Glutamatergic neuron (in vitro differentiated cells): ENCODE measurements at places on chromosomes 1 and 21. TPM values are rescaled to one million over a fixed set of nuclear protein-coding genes. Genes with fewer than 3 reads are reported as not detected.

EIF4G3 gene
- total RNA-seq, result 100 TPM

DNA sequence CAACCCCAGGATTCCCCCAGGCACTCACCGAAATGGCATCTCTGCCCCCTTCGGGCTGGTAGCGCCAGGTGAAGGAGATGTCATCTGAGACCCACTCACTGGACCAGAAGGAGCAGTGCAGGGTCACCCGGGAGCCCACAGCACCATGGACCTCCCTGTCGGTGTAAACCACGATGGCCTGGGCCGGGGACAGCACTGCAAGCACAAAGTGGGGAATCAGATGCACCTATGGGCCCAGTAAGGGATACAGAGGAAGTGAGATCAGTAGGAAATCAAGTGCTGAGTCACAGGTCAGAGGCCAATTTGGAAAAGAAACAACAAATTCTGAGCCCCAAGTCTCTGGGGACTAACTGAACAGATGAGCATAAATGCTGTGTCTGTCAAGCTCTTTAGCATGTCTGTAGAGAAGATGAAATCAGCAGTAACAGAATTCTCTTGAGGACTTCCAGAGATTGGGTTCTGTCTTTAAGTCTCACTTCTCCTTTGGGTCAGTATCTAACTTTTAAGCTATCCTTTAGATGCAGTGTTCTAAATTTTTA is 2.5 kb downstream of the MPZ start:
- H3K4me3 ChIP-seq, result peak overlapping the region; percentile 96
- H3K27me3 ChIP-seq, result peaks cover 2% of the 10 kb centered on the region
- no peaks in the 10 kb centered on the region for H3K36me3 ChIP-seq
- peak overlapping the region; percentile 96 for H3K27ac ChIP-seq

GRCh38 chr1:117044217-117044616 is 15.9 kb upstream of the TTF2 start:
- peak overlapping the region; percentile 15 for H3K4me3 ChIP-seq
- peak overlapping the region; percentile 40 for H3K27ac ChIP-seq
- peaks cover 4% of the 10 kb centered on the region for H3K36me3 ChIP-seq

DNA sequence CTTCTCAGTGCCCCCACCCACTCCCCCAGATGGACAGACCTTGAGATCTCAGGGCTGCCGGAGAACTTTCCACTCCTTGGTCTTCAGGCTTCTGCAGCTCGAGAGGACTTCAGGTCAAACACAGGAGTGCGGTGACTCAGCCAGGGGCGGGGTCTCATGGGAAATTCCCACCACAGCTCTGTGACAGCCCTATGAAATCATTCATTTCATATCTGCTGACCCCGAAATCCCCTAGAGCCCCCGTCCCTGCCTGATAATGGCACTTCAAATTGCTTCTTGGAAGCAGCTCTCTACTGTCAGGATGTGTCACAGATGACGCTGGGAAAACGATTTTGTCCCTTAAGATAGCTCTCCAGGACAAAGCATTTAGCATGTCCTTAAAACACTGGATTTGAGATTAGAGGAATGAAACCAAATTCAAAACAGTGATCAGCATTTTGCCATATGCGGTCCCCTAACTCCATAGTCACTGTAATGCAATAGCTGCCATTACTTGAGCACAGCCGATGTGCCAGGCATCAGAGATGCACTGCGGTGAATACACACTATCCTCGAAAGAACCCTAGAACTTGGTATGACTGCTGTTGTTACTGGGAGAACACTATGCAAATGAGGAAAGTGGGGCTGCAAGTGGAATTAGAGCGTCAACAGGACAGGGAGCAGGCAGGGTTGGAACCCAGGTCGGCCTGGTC is at the start of gene TNFRSF9:
TSS of gene TNFRSF9 (minus strand) at position 95 of the 692 bp plus-strand sequence. CDS start 845 bp downstream, outside the sequence.
- H3K27me3 ChIP-seq, result peaks cover 16% of the 10 kb centered on the region
- DNase-seq, result peak; percentile 44
- H3K4me3 ChIP-seq, result peak within 1 kb of the TSS; percentile 39
- peak within 1 kb of the TSS; percentile 6 for H3K27ac ChIP-seq

- DNase-seq, result no peak
- no peaks in the 10 kb centered on the region for H3K27me3 ChIP-seq
- no peaks in the 10 kb centered on the region for H3K4me1 ChIP-seq
These were observed 109.1 kb upstream of the LMO4 start for GRCh38 chr1:87219626-87220025.

- H3K27ac ChIP-seq, result no peak overlapping the region
- H3K4me3 ChIP-seq, result no peak overlapping the region
- H3K4me1 ChIP-seq, result peaks cover 5% of the 10 kb centered on the region
- no peaks in the 10 kb centered on the region for H3K27me3 ChIP-seq
These were observed 124.7 kb downstream of the MATN1 start for GRCh38 chr1:30598571-30599114.

DNA sequence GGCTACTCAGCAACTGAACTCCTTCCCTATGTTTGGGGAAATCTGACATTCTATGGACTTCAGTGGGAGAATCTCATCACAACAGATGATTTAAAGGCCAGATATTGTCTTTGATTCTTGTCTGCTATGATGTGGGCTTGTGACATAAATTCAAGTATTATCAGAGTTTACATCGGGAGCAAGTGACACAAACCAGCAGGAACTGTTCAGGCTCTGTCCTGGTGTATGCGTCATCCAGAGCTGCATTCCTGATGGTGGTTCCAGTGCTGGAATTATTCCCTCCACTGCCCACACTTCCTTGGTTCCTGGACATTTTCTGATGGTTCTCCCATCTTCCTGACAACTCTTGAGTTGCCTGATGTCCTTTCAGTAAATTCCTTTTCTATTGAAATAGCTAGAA is 10.8 kb upstream of the LSM10 start:
- H3K36me3 ChIP-seq, result peaks cover 5% of the 10 kb centered on the region
- H3K4me3 ChIP-seq, result no peak overlapping the region
- no peak for DNase-seq
